ENCODE measurements at places on chromosomes 11 and 22. TPM values are rescaled to one million over a fixed set of nuclear protein-coding genes. Genes with fewer than 3 reads are reported as not detected.

The CHRDL2 gene
- not detected for total RNA-seq

The C1QTNF4 gene
- 0.43 TPM for total RNA-seq

The ROBO4 gene
- 0.72 TPM for total RNA-seq

The APOA1 gene
- not detected for total RNA-seq

The RFPL1 gene
- not detected for total RNA-seq

The FGF3 gene
- total RNA-seq: not detected

The VPS37C gene
- total RNA-seq: 10.9 TPM

The BATF2 gene
- total RNA-seq: 0.21 TPM

The PARVA gene
- 9.0 TPM for total RNA-seq

The SMIM35 gene
- total RNA-seq: not detected

The FAM227A gene
- total RNA-seq: 0.48 TPM

The PIWIL4 gene
- 1.2 TPM for total RNA-seq

The PPP2R1B gene
- 25.6 TPM for total RNA-seq

The ZNF215 gene
- total RNA-seq: 3.8 TPM

The GGTLC2 gene
- not detected for total RNA-seq

The OR5L2 gene
- total RNA-seq: not detected

The KCTD14 gene
- 6.0 TPM for total RNA-seq

The TRPT1 gene
- 64.8 TPM for total RNA-seq

The PLAAT4 gene
- 18.1 TPM for total RNA-seq

The OR51B5 gene
- total RNA-seq: not detected

The RAC2 gene
- 16.6 TPM for total RNA-seq

The LRRC74B gene
- not detected for total RNA-seq

The GLB1L3 gene
- total RNA-seq: 3.9 TPM

The MMP13 gene
- not detected for total RNA-seq

The MS4A14 gene
- total RNA-seq: not detected

The TEX12 gene
- total RNA-seq: not detected

The PTGDR2 gene
- total RNA-seq: not detected
